Suprapubic skin (tissue), 4 donors: ENCODE measurements at places on chromosomes 2 and 18. TPM values are rescaled to one million over a fixed set of nuclear protein-coding genes. Genes with fewer than 3 reads are reported as not detected.

- no peak for DNase-seq
These were observed 96.5 kb downstream of the EPB41L5 start for GRCh38 chr2:120109186-120110061.

GRCh38 chr18:13546638-13547037 is 179.7 kb downstream of the FAM210A start:
- DNase-seq = no peak

The AFF3 gene
- total RNA-seq = 3.6 TPM

DNA sequence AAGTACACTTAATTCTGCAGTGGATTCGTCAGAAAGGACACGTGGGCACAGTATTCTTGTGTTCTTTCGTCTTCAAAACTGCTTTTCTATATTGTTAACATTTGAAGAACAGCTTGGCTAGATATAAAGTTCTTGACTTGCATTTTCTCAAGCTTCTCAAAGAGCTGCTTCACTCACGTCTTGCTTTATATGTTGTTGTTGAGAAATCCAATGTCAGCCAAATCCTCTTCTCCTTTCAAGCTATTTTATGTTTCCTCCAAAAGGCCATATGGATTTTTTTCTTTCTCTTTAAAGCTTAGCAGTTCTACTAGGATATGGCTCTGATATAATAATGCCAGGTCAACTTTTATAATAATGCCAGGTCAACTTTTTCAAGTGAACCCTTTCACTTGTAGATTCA is 65.5 kb upstream of the CYP1B1 start:
- no peak for DNase-seq

GRCh38 chr2:67255933-67256615 is 141.1 kb upstream of the ETAA1 start:
- DNase-seq = no peak
